ENCODE measurements at places on chromosomes 1 and 21.
A peak's percentile ranks its signal among the peaks of the same experiment; 100 is the strongest.

- DNase-seq: no peak
Measured at GRCh38 chr1:211229365-211229759, 29.8 kb upstream of the RCOR3 start.

- no peak for DNase-seq
Measured at GRCh38 chr1:234619794-234620247, 9.8 kb upstream of the IRF2BP2 start.

GRCh38 chr1:228445843-228446650 lies 29.4 kb upstream of the TRIM17 start:
- DNase-seq: peak; percentile 12

GRCh38 chr1:87024936-87025540 lies 110.6 kb downstream of the HS2ST1 start:
- peak; percentile 27 for DNase-seq

DNA sequence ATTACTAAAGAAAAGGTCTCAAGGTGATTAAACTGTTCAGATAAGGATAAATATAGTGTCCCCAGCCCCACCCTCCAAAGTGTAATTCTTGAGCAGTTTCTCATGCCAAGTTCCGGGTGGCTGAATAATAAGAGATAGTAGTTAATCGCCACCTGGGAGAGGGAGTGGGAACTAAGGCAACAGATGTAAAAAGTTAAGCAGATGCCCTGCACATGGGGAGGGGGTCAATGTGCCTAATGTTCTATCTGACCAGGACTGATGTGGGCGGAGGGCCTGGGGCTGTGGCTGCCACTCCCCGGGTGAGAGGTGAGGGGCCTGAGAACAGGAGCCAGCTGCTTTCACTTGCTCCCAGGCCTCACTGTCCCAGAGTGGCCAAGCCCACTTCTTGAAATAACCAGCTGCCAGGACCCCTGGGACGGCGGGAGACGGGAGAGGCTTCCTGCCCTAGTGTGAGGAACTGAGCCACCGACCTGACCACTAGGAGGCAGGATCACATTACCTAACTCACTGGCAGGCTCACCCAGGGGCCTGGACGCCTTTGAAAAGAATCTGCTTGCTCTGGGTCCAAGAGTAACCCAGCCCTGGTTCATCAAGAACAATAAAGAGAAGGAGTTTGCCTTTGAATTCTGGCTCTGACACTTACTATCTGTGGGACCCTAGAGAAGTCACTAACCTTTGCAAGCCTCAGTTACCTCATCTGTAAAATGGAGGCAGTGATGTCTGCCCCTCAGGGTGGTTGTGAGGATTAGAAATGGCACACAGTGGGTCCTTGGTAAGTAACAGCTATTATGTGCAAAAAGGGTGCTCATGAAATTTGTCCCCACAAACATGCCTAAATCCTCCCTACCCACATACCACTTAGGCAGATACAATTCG lies 179.2 kb downstream of the ATG4C start:
- DNase-seq: peak; percentile 42

DNA sequence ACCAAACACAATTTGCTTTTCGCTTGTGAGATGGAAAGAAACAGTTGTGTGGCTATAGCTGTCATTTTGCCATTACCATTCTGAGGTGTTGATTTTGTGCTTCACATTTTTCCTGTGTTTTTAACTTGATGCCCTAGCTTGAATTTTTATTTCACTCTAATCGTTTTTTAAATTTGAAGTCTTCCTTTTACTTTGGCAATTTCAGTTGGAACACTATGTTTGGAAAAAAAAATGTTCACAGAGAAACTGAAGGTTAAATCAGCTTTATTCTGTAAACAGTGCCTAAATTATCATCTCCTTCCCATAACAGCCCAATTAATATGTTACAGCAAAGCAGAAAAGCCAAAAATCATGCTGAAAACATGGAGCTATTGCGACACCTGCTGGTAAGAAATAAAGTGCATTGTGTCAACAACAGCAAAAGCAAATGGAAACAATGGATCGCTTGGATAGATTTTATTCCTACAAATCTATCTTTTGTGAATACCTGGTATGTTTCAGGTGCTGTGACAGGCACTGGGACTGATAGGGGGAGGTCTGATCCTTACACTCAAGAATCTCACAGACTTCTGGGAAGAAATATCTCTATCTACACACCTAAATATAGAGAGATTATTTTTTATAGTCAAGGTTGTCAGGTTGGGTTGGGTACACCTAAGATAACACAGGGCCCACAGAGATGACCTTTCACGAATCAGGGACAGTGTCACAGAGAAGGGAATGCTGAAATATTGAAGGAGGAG lies 16.2 kb upstream of the ERICH3 start:
- DNase-seq: peak; percentile 58

DNA sequence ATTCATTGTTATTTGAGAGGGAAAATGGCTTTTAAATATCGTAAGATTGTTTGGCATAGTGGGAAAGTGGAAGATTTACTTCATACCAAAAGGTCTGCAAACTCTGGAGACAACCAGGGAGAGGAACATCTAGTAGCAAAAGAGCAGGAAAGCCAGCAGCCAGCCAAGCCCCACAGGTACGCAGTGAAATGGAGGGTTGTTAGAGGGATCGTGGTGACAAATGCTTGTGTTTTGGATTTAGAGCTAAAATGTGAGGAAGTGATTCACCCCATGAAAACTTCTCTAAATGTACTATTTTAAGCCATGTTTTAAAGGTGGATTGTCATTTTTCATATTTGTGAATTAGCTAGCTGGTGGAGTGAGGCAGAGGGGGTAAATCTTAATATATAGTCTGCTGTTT lies 69.3 kb downstream of the RPS6KC1 start:
- DNase-seq: no peak

GRCh38 chr1:69710484-69711189 lies 142.9 kb downstream of the LRRC7 start:
- peak; percentile 26 for DNase-seq

- no peak for DNase-seq
Measured at GRCh38 chr1:114688526-114688925, 6.8 kb downstream of the AMPD1 start.

DNA sequence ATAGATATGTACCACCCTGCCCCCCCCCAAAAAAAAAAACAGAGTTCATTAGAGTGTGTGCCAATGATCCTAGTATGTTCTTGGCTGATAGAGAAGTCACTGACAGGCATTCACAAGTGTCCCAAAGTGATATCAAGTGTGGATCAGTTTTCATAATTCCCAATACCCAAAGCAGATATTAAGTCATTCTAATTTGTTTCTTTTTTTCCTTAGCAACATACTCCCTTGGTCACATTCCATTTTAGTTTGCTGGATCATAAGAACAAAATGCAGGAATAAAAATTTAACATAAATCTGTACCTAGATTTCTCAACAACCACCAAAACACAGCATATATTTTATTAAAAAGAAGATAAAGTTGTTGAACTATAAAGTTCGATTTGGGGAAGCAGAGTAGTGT lies 129.8 kb upstream of the PALMD start:
- DNase-seq: peak; percentile 52

GRCh38 chr21:42208801-42209490 lies 10.0 kb upstream of the ABCG1 start:
- no peak for DNase-seq

DNA sequence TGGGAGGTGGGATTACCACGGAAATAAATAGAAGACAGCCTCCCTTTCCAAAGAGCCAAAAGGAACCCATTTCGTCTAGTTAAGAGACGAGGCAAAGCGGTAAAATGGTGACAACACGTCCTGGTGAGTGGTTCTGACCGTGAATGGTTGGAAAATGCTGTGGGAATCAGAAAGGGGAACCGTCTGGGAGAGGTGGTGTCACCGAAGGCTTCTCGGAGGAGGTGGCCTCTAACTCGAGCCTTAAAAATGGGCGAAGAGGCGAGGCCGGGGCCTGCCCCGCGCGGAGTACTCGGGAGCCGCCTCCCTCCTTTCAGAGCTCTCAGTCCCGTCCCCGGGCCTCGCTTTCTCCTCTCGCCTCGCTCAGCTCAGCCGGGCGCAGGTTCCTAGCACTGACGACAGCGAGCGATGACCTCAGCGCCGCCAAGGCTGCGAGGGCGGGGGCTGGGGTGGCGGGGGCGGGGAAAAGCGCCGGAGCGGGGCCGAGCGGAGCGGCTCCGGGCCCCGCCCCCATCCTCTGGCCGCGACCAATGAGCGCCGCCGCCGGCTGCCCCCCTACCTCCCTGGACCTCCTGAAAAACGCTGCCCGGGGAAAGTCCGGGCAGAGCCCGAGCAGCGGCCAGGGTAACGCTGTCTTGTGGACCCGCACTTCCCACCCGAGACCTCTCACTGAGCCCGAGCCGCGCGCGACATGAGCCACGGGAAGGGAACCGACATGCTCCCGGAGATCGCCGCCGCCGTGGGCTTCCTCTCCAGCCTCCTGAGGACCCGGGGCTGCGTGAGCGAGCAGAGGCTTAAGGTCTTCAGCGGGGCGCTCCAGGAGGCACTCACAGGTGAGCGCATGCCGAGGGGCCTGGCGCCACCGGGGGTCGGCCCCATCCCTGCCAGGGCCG lies at the start of gene BTG2:
BTG2 (plus strand) TSS at position 601 of the 890 bp plus-strand sequence; CDS start at position 689, 88 bp downstream.
- DNase-seq: peak; percentile 94

DNA sequence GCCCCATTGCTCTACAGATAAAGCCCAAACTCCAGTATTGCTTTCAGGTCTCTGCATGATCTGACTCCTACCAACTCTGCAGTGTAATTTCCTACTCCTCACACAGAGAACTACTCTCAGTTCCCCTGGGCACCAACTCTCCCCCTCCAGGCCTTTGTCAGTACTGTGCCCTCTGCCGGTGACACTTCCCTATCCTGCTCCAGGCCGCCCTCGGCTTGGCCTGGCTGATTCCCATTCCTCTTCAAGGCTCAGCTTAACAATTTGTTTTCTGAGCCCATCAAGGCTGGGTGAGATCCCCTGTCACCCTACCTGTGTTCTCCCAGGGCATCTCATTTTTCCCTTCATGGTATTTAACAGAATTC lies 2.6 kb downstream of the SLAMF8 start:
- peak; percentile 30 for DNase-seq

DNA sequence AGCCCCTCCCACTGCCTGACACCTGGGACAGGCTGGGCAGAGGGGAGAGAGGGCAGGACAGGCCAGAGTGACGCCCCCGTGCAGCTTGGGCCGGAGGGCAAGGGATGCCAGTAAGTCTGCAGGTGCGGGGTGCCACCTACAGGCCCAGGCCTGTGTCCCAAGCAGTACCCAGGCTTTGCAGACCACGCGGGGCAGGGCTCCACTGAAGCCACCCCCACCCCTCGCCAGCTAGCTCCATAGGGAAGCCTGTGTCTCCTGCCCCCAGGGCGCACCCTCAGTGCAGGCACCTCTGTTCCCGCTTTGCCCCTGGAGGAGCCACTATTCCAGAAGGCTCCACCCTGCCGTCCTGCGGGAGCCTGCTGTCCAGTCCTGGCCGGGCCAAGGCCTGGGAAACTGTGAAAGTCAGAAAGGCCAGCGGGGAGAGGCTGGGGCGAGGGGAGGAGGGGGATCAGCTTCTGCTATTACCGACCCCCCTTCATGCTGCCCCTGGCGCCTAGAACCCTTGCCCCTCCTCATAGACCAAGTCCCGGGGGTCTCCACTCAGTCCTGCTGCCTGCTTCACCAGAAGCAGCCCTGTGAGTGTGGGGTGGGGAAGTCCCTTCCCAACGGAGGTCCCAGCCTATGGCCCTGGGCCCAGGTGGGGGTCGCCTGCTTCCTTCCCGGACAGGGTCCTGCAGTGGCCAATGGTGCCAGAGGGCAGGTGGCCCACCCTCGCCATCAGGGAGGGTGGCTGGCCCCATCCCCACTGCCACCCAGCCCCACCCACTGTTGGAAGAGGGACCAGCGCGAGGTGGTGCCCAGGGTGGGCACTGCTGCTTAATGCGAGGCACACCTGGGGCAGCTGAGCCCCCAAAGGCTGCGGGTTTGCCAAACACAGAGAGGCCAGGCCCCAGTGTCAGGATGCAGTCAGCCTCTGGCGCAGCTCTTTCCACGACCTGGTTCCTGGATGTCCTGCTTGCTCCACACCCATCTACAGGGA lies 54.4 kb downstream of the KCNAB2 start:
- no peak for DNase-seq

DNA sequence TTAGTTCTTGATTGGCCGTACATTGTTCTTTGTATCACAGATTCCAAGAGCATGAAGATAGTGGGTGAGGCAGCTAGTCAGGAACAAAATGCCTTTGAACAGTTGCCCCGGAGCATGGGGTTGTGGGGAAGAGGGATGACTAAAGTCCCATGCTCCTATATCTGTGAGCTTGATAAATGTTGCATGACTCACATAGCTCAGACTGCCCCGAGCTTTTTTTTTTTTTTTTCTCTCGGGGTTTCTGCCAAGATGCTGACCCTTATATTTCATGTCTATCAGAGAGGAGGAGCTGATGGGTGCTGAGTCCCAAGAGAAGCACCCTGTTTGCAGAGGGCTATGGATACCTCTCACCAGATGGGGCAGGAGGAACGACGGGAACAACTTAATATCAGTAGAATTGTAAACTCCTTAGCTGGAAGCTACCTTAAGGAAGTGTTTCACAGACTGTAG lies 40.6 kb downstream of the SRRM1 start:
- DNase-seq: no peak

DNA sequence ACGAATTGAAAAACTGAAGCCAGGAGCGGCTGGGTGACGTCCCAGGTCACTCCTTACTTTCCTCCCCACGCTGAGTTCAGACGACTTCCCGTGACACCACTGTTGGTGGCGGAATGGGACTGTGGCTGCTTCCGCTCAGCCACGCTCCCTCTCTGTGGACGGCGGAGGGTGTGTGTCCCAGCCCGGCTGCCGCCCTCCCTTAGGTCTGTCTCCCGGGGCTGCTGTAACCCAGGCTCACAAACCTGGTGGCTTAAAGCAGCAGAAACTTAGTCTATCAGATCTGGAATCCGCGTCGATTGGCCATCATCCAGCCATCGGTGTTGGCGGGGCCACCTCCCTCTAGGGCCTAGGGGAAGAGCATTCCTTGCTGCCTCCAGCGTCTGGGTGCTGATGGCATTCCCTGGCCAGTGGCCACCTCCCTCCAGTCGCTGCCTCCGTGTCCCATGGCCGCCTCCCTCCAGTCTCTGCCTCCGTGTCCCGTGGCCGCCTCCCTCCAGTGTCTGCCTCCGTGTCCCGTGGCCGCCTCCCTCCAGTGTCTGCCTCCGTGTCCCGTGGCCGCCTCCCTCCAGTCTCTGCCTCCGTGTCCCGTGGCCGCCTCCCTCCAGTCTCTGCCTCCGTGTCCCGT lies 17.5 kb downstream of the TRPM2 start:
- DNase-seq: no peak

- DNase-seq: no peak
Measured at GRCh38 chr1:20983297-20983889, 193.3 kb downstream of the EIF4G3 start.

GRCh38 chr1:70737125-70737524 lies 310.5 kb downstream of the PTGER3 start:
- no peak for DNase-seq

- no peak for DNase-seq
Measured at GRCh38 chr1:72634946-72635345, 352.6 kb upstream of the NEGR1 start.

DNA sequence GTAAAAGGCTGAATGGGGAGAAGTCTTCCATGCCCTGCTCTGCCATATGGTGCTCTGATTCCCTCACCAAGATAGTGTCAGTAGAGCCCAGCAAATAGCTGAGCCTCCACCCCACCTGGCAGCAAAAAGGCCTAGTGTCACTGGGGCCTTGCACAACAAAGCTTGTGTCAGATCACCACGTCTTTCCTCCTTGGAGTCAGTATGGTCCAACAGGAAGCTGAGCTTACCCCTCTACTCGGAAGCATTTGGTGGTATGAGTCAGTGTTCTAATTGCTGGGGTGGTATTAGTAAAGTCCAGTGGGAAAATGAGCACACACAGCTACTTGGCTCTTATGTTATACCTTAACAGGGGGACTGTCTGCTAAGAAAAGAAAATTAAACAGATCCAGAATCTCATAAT lies 18.7 kb upstream of the RRP15 start:
- DNase-seq: no peak
